ENCODE measurements at places on chromosomes 4 and X.

DNA sequence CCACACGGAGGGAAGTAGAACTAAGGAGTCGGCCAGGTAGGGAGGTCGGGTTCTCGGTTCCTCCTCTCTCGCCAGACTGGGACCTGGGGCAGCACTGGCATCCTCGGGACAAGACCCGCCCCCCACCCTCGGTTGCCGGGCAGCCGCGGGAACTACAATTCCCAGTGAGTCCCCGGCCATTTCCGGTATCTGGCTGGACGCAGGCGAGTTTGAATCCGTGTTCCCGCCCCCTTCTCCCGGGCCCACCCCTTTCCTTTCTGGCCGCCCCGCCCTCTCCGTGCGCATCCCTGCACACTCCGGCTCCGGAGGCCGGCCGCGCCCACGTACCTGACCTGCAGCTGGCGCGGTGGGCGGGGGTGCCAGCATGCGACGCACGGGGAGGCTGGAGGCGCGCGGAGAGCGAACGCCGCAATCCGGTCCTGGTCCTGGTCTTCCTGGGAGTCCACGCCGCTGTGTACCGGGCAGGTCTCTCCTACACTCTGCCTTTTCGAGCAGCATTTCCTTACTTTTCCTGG is 10.2 kb upstream of the DLG3 start:
- peak; percentile 51 for DNase-seq

- DNase-seq: peak; percentile 29
Observed at GRCh38 chrX:85244450-85245211, 840 bp downstream of the ZNF711 start.

DNA sequence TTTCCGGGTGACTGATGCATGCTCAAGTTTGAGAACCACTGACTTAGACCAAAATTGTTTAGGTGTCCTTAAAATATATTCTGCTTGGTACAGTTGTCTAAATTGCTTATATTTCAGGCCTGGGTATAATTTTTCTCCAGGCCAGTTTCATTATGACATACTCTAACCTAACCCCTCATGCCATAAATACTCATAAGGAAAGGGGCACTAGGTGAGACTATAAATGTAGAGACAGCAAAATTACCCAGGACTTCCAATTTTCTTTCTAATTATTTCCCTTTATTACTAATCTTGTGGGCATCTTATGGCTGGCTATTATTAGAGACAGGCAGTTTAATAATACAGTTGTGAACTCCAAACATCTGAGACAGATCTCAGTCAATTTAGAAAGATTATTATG is 150.2 kb downstream of the RRAGB start:
- DNase-seq: no peak

GRCh38 chr4:183118585-183118984 is 19.5 kb downstream of the WWC2 start:
- DNase-seq: no peak

- DNase-seq: no peak
Observed at GRCh38 chr4:5338531-5338930, 287.3 kb downstream of the STK32B start.

DNA sequence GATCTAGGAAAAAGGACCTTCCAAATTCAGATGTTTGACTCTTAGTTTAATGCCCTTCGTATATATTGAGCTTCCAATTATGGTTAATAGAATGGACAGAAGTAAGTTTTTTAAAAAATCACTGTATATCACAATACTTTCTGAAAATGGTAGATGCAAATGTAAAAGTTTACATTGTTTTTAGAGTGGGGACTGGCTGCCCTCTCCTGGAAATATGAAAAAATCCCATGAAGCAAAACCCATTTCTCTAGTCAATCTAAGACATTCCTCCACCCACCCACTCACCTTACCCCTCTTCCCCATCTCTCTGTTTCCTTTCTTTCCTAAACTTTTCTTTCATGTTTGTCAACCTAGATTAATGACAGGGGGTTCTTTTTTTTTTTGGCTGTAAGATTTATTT is 134.5 kb downstream of the ARHGAP6 start:
- no peak for DNase-seq

GRCh38 chr4:24801136-24801855 is 5.9 kb downstream of the SOD3 start:
- DNase-seq: no peak

DNA sequence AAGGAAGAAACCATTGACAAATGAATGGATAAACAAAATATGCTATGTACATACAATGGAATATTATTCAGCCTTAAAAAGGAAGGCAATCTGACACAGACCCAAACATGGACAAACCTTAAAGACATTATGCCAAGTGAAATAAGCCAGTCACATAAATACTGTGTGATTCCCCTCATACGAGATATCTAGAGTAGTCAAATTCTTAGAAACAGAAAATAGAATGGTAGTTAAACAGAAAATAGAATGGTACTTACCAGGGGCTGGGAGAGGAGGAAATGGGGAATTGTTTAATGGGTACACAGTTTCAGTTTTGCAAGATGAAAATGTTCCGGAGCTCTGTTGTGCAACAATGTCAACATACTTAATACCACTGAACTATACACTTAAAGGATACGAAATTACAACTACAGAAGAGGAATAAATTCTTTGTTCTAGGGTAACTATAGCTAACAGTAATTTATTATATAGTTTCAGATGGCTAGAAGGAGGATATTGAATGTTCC is 47.8 kb upstream of the DUSP21 start:
- DNase-seq: no peak

DNA sequence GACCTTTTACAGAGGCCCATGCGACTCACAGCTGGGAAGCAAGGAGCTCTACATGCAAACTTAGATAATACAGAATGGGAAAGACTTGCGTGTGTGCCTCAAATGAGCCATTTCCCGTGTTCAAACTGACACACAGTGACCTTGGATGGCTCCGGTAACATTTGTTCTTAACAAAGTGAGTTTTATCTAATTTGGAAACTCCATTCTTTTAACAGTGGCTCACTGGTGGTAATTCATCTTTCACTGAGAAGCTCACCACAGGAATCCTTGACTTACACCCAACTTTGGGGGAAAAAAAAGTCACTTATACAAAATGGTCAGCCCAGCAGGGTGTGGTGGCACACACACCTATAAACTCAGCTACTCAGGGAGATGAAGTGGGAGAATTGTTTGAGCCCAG is 190.6 kb downstream of the LDB2 start:
- no peak for DNase-seq

DNA sequence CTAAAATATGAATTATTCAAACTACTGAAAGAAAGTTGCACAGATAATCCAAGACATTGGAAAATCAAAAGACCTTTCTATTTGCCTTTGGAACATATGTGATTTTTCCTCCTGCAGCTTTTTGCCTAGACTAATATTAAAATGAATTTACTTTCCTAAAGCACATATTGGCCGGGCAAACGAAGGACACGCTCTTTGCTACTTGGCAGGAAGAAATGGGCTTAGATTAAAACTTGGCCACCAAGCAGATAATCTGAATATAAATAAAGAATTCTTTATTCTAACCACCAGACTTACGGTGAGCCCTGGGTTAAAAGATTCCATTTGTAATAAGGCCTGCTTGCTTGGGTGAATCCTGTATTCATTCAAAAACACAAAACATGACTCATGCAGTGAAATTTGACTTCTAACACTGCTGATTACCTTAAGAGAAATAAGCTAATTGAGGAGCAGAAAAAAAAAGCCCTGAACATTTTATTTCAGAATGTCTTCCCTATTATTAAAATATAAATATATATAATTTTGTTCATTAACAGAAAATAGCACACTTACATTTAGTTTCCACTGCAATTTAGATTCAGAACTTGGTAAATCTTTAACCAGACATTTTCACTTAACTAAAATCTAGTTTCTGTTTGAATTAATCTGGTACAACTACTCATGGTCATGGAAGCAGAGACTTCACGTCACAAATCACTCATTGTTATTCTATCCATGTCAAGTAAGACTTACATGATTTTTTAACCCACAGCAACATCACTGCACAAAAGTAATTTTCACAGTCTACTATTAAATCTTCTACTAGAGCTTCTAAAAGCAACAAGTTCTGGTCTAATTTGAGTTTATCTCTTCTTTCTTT is 116.1 kb upstream of the PLAC1 start:
- DNase-seq: no peak

DNA sequence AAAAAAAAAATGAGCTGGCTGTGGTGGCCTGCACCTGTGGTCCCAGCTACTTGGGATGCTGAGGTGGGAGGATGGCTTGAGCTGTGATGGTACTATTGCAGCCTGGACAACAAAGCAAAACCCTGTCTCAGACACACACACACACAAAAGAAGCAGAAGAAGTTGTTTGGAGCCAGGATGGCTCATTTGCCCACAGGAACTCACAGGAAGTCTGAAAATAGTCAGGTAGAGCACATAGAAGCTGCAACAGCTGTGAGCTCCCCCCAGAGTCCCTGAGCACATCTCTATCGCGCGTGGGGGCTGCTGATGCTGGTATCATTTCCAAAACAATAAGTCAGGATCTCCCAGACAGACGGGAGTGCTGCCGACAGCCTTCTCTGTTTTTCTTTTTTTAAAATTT is 13.4 kb upstream of the DHRSX start:
- no peak for DNase-seq

- peak; percentile 43 for DNase-seq
Observed at GRCh38 chrX:107025545-107025944, 25.5 kb upstream of the MORC4 start.

GRCh38 chr4:140839406-140839805 is 83.2 kb upstream of the TBC1D9 start:
- no peak for DNase-seq

- DNase-seq: no peak
Observed at GRCh38 chr4:166064721-166065120, 191.7 kb downstream of the TLL1 start.

- no peak for DNase-seq
Observed at GRCh38 chrX:39890807-39891206, 207.0 kb downstream of the BCOR start.

DNA sequence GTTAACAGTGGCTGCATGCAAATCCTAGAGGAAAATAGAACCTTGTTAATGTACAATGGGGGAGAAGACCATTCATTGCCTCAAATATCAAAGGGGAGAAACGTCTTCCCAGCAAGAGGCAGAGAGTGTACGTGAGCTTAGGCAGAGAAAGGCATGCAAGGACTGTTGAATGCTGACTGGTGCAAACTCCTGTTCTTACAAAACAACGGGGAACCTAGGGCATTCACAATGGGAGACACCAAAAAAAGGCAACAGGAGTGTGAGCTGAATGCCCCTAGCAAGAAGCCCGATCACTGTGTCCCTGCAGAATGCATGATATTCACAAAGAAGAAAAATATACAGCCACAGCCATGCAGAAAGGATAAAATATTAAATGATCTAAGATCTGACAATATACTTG is 184.9 kb downstream of the NSUN7 start:
- no peak for DNase-seq

DNA sequence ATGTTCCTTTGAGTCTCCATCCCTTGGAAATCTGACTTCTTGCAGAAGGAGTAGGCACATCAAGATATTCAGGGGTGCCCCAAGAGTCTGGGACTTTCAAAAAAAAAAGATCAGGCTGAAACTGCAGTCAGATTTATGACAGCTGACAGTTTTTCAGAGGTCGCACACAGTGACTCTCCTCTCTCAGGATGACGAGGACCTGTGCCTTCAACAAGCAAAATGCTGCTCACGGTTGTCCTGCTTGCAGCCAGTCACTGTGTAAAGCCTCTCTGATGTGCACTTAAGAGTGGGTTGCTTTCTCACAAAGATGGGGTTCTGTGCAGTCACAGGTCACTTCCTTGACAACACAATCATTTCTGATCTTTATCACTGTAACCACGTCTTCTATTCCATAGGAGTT is 178.2 kb downstream of the PTTG2 start:
- DNase-seq: no peak

DNA sequence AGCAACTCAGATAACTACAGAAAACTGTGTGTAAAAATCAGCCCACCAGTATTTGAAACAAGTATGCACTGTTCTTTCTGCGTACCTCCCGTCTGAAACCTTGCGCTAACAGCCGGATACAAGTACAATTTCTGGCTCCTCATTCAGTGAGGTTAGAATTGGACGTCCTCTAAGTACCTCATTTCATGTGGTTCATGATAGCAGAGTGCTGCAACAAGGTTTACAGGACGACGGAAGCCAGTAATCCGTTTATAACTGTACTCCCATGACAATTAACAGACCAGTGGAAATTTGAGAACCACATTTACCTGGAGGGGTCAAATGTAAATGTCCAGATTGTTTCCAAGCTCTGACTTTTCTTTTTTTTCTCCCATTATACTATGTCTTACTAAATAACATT is 52.9 kb upstream of the TENM3 start:
- no peak for DNase-seq

DNA sequence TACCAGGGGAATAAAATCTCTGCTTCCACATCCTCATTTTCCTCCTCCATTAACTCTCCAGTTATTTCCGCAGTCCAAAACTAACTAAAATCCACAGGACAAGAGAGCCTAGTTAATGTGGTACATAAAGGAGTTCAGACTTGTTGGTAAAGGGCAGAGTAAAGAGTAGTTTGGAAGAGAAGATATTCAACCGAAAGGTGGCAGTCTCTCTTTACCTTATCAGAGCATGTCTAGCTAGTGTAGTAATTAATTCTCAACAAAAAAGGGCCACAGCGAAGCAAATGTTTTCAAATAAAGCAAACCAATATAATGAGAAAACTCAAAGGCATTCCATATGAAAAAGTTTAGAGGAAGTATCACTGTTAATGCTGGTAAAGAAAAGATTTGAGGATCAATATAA is 286.5 kb downstream of the GLUD2 start:
- DNase-seq: no peak

DNA sequence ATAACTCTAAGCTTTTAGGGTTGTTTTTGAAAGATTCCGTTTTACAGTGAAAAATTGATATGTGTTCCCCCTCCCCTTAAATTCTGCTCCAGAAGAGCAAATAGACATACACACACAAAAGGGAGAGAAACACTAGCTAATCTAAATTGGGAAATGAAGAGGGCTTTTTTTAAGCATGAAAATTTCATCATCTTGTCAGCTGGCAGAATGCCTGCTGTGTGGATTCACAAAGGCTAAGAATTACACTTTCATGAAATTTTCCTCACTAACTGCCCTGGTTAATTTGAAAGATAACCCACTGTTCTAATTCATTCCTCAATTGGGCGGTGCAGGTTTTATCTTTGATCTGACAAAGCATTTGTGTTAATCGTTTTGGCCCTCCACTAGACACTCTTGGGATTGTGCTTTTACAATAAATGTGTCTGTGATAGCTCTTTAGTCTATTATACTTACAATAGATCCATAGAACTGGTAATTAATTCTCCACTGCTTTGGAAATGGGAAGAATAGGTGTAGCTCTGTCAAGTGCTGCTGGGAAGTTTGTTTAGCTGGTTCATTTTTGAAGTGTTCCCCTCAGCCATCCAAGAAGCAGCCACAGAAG is 152.9 kb downstream of the POLA1 start:
- DNase-seq: no peak

- no peak for DNase-seq
Observed at GRCh38 chrX:134502686-134503085, 42.7 kb downstream of the HPRT1 start.

GRCh38 chrX:71581210-71581609 is 3.0 kb downstream of the GCNA start:
- no peak for DNase-seq

- DNase-seq: no peak
Observed at GRCh38 chr4:90254357-90254756, 127.2 kb downstream of the CCSER1 start.

Data from NCI-H1694 treated with DMSO at 0.1 percent for 48 hours (cell line).